NCI-H1105 treated with DMSO at 0.1 percent for 48 hours (cell line): ENCODE measurements at places on chromosomes 1 and 21.

GRCh38 chr1:116189481-116189880, 78.3 kb downstream of the MAB21L3 start:
- DNase-seq: no peak

DNA sequence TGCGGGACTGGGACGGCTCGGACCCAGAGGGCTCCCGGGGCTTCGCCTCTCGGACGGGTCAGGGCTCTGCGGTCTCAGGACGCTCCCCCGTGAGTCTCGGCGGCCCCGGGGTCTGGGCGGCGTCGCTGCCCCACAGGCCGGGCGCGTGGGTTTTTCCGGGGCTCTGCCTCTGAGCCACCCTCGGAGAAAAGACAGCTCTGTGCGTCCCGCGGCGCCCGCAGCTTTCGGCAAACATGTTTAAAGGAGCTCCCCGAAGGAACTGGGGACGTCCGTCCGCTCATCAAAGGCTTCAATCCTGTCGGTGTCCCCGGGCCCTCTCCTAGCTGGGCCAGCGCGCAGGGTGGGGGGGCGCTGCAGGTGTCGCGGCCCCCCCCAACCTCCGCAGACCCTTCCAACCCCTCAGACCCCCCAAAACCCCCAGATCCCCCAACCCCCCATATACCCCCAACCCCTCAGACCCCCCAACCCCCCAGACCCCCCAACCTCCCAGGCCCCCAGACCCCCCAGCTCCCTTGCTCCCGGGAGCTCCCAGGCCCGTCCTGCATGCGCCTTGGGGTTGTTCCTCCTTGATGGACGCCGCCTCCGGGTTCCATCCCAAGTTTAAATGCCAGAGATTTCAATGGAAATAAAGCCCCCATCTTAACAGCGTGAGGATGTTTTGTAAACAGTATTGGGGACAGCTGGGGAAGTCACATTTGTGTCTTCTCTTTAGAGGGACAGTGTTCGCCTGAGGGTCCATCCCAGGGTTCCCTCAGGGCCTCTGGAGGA, 996 bp upstream of the C1orf159 start:
- DNase-seq: no peak

DNA sequence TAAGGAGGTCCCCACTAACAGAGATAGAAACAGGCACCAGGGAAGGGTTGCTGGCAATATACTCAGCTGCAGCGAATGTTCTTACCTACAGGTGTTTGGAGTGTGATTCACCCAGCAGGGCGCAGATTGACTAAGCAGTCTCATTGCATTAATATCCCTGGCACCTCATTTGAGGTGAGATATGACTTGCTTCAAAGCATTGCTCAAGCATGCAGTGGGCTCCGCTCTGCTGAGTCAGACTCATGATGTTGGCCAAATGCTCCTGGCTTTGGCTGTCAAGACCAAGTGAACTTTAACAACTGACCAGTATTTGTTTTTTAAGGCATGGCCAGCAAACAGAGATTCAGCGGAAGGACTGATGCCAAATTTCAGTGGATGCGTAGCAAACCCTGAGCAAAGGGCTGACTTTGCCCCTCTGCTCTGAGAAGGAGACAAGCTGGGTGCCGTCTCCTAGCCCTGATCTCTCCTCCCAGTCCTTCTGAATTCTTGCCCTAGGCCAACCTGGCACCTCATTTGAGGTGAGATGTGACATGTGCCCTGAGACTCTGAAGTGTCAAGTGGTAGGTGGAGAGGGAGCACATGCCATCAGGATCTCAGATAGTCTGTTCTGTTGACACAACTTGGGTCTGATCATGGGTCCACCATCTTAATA, 187.1 kb upstream of the COA6 start:
- DNase-seq: no peak

DNA sequence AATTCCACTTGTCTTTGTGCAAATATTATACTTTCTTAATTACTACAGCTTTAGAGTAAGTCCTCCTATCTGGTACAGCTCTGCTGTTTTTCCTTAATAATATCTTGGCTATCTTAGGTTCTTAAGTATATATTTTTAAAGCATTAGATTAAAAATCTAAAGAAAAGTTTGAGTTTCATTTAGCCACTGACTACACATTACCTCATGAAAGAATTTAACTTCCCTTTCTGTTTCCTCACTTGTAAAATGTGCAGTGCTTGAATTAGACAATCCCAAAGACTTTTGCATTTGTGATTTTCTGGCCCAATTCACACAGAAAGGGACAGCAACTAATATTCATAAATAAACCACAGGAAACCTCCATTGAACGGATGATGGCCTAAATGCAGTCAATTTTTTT, 126.4 kb upstream of the SAMSN1 start:
- no peak for DNase-seq

- no peak for DNase-seq
These were observed 87.0 kb downstream of the NMNAT2 start for GRCh38 chr1:183331091-183331742.

- DNase-seq: no peak
These were observed 15.3 kb upstream of the PGBD5 start for GRCh38 chr1:230441183-230442029.

- DNase-seq: no peak
These were observed 3.6 kb downstream of the ADGRL2 start for GRCh38 chr1:81804312-81804711.

GRCh38 chr1:163922743-163923201, 601.0 kb downstream of the NUF2 start:
- DNase-seq: no peak

DNA sequence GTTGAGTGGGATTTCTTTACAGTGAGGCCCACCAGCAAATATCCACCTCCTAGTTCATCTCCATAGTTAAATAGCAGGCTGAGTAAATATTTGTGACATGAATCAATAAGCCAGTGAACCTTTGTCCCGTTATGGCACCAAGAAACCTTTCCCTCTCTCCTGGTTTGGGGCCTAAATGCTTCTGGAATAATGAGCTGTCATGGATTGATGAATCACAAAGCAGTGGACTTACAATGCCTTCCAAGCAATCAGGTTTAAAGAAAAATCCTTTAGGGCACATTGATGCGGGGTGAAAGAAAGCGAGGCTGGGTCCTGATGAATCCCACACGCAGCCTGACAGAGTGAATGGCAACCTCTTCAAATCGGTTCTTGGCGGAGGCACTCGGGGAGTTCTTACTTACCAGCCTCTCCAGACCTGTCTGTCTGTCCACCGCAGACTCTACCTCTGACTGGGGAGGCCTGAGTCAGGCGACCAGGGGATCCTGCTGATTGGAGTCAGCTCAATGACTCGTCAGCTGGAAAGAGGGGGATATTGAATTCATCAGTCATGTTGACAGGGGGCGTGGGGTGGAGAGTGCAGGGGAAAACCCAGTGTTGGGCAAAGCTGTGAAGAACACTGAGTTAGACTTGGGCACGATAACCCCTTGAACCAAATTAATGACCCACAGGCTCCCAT, 247.3 kb downstream of the PLPP3 start:
- no peak for DNase-seq

GRCh38 chr1:53061859-53062707, at the start of gene PODN:
Gene PODN, plus strand, starts transcription at chr1:53062213. Its CDS starts 7,643 bp downstream, at chr1:53069856.
- DNase-seq: no peak

- no peak for DNase-seq
These were observed 49.6 kb downstream of the CTTNBP2NL start for GRCh38 chr1:112445596-112445995.

DNA sequence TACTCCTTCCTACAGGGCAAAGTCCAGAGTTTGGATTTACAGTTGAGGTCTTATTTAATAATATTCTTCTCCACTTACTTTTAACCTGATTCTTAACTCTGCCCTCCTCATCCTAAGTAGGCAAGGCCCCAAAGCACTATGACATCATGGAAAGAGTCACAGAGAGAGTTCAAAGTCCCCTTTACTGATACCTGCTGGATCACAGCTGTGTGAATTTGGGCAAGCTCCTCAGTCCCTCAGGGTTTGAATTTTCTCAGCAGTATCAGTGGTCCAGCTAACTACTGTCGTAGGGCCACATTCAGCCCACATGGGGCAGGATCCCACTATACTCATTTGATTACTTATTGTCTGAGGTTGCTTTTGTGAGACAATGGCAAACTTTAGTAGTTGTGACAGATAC, 16.0 kb downstream of the TYW3 start:
- no peak for DNase-seq

- DNase-seq: no peak
These were observed 91.1 kb upstream of the ZBTB18 start for GRCh38 chr1:243959998-243960397.

DNA sequence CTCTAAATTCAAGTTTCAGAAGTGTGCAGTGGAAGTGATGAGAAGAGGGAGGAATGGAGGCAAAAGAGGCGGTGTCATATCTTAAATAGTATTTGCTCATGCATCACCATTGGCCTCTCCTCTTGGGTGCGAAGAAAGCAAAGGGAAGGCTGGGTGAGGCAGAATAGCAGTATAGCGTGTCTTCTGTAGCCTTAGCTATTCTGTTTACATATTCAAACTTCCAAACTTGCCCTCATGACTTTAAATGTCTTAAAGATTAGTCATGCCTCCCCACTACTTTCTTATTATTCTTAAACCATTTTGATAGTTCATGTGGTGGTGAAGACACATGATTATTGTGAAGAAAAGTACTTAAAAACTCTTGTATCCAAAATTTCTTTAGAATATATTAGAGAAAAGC, 104.6 kb upstream of the TENT5C start:
- no peak for DNase-seq

- DNase-seq: no peak
These were observed 11.5 kb downstream of the PHLDA3 start for GRCh38 chr1:201457508-201457960.
